NCI-H2107 (cell line): ENCODE measurements at places on chromosomes 7 and 10.
A peak's percentile ranks its signal among the peaks of the same experiment; 100 is the strongest.

DNA sequence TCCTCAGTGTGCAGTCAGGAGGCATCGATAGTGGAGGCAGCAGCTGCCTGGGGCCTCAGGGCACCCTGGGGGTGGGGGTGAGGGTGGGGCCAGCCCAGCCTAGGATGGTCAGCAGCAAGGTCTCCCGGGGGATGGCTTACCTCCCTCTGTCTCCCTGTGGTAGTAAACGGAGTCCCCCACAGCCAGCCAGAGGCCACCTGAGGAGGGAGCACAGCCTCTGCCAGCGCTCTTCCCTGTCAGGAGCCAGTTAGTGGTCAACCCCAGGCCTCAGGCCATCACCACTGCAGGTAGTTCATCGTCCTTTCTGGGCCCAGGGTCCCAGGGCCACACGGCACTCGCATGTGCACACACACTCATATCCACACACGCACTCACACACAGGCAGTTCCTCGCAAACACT, 22.1 kb downstream of the ACTR1A start:
- no peak for DNase-seq

- peak; percentile 56 for DNase-seq
These were observed 11.0 kb upstream of the AHCYL2 start for GRCh38 chr7:129213828-129214227.

DNA sequence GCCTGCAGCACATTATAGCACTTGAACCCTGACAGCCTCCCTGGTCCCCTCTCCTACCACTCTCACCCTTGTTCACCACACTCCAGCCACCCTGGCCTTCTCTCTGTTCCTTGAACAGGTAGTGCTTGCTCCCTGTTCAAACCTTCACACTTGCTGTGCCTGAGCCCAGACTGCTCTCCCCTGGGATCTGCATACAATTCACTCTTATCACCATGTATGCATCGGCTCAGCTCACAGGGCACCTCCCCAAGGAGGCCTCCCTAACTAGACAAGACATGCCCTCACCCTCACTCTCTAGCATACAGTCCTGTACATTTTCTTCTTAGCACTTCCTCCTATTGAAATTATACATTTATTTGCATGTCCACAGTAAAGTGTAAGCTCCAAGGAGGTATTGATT, 59.3 kb downstream of the FAM13C start:
- no peak for DNase-seq

DNA sequence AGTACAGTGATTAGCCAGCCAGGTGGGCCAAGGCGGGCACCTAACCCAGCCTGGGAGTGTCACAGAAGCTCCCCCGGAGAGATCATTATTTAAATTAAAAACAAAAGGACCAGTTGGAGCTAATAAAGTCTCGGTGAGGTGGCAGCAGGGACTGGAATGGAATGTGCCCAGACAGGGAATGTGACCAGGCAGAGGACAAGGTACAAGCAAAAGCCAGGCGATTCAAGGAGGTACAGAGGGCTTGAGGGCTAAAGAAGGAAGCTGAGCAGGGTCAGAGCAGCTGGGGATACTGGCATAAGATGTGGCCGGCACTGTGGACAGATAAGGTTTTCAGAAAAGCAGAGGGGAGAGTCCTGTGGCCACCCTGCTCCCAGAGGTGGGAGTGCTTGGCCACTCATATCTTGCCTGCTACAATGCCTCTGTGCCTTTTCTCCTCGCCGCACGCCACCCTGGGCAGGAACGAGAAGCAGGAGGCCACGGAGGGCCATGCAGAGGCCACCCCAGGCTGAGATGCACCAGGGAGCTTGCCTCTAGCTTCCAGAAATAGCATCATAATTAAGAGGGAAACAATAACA, 13.2 kb downstream of the TMEM273 start:
- no peak for DNase-seq

DNA sequence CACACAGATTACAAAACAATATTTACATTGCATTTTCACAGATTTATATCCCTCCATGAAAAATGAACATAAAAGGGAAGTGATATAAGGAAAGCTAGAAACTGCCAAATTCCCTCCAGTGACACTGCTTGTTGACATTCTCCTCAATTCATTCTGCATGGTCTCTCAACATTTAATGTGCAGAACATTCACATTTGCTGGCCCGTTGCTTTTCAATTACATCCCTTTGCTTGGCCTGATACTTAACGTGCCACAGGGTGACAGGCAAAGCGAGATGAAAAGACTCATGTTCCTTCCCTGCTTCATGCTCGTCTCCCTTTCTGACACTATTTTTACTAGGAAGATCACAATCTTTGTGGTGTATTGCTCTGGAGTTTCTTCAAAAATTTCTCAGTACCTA, 1019.7 kb upstream of the LRRN3 start:
- no peak for DNase-seq

DNA sequence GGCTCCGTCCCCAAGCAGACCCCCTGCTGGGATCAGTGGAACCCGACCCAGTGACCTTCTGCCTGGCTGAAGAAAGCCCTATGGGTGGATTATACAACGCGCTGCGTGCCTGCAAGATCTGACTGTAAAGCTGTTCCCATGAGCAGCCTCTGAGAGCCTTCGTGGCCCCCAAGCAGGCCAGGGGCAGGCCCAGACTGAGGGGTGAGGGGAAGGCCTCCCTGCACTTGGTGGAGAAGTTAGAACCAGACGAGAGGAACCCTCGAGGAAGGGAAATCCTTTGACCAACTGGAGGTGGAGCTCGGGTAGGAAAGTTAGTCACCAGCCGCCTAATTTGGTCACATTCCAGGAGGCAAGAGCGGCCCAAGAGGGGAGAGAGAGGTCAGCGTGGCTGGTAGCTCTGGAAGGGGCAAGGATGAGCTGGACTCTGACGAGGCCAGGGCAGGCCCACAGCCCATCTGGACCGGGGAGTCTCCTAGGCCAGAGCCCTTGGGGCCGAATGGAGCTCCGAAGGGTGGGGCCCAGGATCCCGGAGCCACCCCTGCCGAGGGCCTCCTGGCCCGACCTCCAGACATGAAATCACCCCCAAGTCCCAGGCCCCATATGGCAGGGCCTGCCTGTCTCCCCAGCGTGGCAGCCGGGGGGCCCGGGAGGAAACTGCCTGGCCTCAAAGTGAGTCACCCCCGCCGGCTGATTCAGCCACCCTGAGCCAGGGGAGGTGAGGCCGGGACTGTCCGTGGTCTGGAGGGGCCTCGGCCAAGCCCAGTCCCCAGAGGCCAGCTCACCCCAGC, 23.3 kb upstream of the PDGFA start:
- DNase-seq: no peak

GRCh38 chr7:76069238-76069638, 21.3 kb downstream of the MDH2 start:
- DNase-seq: no peak

DNA sequence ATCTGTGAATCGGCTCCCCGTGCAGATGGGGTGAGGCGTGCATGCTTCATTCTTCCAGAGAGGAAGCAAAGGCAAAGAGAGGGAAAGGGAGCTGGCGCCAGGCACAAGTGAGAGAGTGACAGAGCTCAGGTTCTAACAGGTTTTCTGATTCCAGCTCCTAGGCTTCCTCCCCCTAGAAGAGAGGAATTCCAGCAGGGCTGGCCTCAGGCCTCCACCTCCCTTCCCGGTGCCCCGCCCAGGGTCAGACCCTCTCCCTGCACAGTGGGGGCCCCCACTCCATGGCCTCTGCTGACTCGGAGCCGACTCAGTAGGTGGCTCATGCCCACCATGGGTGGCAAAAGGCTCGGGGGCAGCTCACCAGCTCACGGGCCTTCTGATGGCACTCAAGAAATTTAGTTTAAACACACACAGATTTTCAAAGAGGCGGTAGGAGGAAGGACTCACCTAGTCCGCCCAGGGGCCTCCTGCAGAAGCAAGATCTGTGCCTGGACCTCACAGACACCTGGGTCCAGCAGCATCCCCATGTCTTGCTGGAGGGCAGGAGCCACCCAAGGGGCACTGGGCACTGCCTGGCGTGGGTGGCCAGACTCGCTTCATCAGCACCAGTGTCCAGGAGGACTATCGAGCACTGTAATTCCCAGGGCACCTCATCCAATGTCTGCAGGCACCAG, 183.5 kb downstream of the MAD1L1 start:
- no peak for DNase-seq

- no peak for DNase-seq
These were observed 222.8 kb downstream of the THSD7A start for GRCh38 chr7:11609096-11609670.

GRCh38 chr10:110207805-110208613, 604 bp downstream of the MXI1 start:
- DNase-seq: no peak

DNA sequence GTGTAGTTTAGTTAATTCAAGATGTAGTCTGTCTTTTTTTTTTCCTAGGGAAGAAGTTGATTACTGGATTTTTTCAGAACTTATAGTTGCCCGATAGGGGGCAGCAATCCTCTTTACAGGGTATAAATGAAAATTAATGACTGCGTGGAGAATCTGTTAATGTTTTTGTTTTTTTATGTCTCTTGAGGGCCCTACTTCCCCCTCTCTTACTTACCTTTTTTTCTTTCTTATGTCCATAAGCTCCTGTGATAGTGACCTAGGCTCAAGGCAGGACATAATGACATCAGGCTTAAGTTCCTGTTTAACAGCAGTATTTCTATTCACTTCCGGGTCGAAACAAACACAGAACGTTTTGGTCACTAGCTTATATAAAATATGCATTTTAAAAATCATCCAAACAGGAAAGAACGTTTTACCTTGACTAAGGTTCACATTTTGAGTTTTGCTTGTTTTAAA, 18.8 kb downstream of the CDC123 start:
- no peak for DNase-seq

DNA sequence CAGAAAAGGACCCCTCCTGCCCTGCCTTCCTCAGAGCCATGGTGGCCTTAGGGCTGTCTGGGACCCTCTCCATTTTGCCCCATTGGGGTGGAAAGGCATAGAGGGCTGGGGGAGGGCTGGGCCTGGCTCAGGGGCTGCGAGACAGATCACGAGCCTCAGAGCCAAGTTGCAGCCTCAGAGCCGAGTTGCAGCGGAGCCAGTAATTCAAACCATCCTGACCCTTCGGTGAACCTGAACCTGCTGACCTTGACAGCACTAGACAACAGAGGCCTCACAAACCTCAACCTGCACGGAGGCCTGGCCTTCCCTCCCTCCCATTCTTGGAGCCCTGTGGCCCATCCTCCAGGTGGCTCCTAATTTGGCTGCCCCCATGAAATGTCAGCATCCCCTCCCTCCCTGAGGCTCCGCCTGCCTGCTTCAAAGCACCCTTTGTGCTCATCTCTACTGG, 45.4 kb downstream of the PAX2 start:
- DNase-seq: no peak

- DNase-seq: no peak
These were observed 145.9 kb downstream of the CREB5 start for GRCh38 chr7:28558236-28558635.

DNA sequence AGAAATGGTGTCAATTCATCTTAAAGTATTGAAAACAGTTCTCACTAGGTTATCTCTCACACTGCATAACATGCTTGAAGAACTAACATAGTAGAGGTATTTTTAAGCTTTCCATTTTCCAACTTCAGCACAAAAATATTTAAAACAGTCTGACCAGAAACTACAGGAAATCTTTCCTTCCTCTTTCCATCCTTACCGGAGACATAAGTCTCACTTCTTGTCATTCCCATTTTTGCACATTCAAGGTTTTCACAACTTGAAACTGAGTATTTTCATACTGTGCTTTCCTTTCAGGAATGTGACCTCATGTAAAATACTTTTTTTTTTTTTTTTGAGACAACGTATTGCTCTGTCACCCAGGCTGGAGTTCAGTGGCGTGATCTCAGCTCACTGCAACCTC, 45.2 kb downstream of the ARHGAP12 start:
- DNase-seq: no peak

GRCh38 chr10:75417522-75417927, 13.9 kb upstream of the LRMDA start:
- peak; percentile 14 for DNase-seq

GRCh38 chr10:110777661-110778060, 94.1 kb upstream of the PDCD4 start:
- no peak for DNase-seq

DNA sequence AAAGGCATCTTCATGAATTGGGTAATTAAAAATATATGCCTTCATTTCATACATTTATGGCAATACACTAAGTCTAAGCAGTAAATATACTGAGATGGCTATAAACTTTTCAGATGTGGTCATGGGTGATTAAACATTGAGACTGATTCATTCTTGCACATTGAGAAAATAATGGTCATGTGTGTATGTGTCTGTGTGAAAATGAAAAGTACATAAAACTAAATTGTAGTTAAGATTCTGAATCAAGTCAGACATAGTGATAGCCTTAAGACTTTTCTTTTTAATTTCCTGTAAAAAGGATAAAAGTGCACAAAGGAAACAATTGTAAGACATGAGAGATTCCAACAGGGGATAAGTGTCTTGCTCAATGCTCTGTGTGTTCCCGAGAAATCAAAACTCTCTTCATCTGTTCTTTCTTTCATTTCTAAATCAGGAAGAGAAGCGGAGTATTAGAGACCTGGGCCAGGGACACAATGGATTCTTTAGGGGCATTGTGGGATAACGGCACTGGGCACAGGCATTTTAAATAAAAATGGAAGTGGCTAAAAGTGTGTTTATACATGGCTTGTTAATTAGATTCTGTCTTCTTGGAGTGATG, 69.8 kb upstream of the AGR3 start:
- no peak for DNase-seq

GRCh38 chr7:24755541-24756407, 1.5 kb downstream of the GSDME start:
- no peak for DNase-seq

- no peak for DNase-seq
These were observed 19.6 kb upstream of the SMNDC1 start for GRCh38 chr10:110324201-110324804.

- DNase-seq: no peak
These were observed 16.2 kb upstream of the MACC1 start for GRCh38 chr7:20233362-20233761.

- no peak for DNase-seq
These were observed 27.1 kb downstream of the KLF6 start for GRCh38 chr10:3757638-3758490.

DNA sequence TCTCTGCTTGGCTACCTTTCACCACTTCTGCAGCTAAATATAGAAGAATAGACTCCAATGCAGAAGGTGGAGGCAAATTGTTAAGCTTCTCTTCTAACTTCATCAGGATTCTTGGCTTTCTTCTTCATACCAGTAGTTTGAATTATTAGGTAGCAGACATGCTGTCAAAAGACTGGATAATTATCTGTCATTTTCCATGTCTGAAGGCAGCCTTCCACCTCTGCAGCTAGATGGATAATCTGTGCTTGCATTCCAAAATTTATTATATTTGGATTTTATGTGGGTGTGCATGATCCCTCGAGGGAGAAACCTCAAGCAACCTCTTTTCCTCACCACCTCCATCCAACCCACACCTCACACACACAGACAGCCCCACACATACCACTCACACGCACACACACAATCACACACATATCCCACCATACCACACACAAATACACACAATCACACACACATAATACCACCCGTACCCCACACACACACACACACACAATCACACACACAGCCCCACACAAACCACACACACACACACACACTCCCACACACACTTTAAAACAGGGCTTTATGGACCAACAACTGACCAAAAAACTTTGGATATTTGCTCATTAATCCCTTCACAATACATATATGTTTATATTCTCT, 145.0 kb downstream of the C7orf25 start:
- no peak for DNase-seq
